ENCODE measurements at places on chromosomes 2 and 18.

- DNase-seq: no peak
Observed at GRCh38 chr2:240128608-240129145, 7.4 kb downstream of the COPS9 start.

GRCh38 chr18:74226666-74227065 lies 65.1 kb downstream of the CYB5A start:
- no peak for DNase-seq

DNA sequence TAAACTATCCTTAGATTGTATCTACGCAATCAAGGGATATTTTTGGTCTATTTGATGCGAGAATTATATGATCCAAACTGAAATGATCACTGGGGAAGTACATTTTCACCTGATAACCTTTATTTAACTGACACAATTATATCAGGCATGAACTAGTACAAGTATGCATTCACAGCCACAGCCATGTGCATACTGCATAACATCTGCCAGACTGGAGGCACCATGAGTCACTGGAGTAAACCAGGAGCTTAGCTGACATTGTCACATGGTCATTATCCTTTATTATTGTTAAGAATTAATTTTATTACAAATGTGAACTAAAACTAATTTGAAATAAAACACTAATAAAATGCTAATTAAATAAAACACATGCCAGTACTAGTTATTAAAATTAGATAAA lies 1127.1 kb downstream of the DPP10 start:
- no peak for DNase-seq

GRCh38 chr18:44938720-44939665 lies 258.3 kb downstream of the SETBP1 start:
- no peak for DNase-seq

- DNase-seq: no peak
Observed at GRCh38 chr2:19850056-19851050, 51.4 kb downstream of the TTC32 start.

- DNase-seq: no peak
Observed at GRCh38 chr18:63817441-63818051, 42.3 kb downstream of the SERPINB7 start.
